CD4-positive, CD25-positive, alpha-beta regulatory T cell (primary cell): ENCODE measurements at places on chromosomes 3 and 15.

- no peak for DNase-seq
These were observed 843.9 kb downstream of the TUSC7 start for GRCh38 chr3:117553461-117553860.

GRCh38 chr15:36731025-36731424 is 151.6 kb downstream of the CDIN1 start:
- DNase-seq, result no peak

- DNase-seq, result no peak
These were observed 215.3 kb downstream of the FAM43A start for GRCh38 chr3:194900854-194901522.

DNA sequence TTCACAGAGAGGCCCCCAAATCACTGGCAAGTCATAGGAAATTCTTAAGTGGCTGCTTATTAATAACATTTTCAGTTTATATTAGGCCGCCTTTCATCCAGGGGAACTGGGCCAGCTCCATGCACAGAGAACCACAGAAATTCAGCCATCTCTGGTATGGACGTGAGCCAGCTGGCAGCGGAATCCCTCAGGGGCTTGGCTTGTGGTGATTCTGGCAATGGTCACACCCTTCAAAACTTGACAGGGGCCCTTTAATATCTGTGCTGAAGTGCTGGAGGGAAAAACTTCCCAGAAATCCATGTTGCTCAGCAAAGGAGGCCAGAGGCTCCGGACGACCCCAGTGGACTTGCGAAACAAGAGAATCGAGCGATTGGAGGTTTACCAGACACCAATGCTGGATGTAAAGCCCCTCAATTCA is 11.3 kb downstream of the PRICKLE2 start:
- no peak for DNase-seq

- DNase-seq, result peak; percentile 4
These were observed 58.8 kb downstream of the CLASP2 start for GRCh38 chr3:33658991-33659848.

- no peak for DNase-seq
These were observed 44.8 kb downstream of the GATM start for GRCh38 chr15:45333550-45333949.

GRCh38 chr15:47473832-47474231 is 243.5 kb upstream of the SEMA6D start:
- no peak for DNase-seq

- DNase-seq, result no peak
These were observed 597.0 kb downstream of the SQOR start for GRCh38 chr15:46231786-46232185.

DNA sequence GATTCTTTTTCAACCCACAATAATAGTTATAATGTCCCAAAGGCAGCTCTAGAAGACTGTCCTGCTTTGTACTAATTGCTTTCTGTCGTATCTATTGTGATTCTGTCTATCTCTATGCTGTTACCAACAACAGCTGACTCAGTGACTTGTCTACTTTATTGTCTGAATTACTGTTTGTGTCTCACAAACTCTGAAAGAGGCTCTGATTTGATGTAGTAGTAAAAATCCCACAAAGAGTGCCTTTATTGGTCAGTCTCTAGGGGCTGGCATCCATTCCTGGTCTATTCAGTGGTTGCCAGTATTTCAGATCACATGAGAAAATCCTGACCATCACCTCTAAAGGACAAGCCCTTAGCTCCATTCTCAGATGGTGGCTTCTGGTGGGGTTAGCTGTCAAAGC is 254.2 kb downstream of the NSUN3 start:
- no peak for DNase-seq

- DNase-seq, result no peak
These were observed 35.5 kb downstream of the DZIP1L start for GRCh38 chr3:138079901-138080300.

DNA sequence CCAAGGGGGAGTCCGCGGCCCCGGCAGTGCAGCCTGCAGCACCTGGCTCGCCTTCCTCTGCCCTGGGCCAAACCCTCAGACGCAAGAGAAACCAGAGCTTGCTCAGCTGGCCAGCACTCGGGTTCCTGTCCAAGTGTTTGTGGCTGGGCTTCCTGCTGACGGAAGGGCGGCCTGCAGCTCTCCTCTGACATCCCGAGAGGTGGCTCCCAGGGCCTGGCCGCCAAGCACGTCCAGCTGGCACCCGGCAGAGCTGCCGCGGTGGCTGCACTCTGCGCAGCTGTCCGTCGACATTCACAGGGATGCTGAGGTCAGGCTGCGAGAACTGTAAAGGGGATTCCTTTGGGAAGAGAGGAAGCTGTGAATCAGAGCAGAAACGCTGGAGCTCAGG is 85.6 kb downstream of the CPN2 start:
- no peak for DNase-seq

DNA sequence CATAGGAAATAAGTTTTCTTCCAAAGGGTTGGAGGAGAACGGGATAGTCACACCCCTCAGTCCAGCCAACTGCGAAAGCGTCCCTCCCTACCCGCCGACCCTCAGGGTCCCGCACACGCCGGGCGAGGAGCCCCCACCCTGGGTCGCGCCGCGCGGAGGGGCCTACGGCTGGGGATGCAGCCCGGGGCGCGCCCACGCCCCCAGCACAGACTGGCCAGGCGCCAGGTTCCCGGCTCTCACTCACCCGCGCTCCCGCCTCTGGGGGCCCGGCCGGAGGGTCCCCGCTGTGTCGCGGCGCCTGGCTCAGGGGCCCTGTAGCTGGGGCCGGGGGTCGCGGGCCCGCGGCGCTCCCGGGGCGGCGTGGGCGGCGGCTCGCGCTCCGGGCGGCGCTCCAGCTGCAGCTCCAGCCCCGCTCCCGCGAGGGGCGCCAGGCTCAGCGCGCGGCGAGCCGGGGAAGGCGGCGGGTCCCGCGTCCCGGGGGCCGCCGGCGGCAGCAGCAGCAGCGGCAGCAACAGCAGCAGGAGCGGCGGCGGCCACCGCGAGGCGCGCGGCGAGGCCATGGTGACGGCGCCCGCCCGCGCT is 375 bp downstream of the HEG1 start:
- peak; percentile 13 for DNase-seq

- no peak for DNase-seq
These were observed 88.2 kb downstream of the PLOD2 start for GRCh38 chr3:146072824-146073223.

DNA sequence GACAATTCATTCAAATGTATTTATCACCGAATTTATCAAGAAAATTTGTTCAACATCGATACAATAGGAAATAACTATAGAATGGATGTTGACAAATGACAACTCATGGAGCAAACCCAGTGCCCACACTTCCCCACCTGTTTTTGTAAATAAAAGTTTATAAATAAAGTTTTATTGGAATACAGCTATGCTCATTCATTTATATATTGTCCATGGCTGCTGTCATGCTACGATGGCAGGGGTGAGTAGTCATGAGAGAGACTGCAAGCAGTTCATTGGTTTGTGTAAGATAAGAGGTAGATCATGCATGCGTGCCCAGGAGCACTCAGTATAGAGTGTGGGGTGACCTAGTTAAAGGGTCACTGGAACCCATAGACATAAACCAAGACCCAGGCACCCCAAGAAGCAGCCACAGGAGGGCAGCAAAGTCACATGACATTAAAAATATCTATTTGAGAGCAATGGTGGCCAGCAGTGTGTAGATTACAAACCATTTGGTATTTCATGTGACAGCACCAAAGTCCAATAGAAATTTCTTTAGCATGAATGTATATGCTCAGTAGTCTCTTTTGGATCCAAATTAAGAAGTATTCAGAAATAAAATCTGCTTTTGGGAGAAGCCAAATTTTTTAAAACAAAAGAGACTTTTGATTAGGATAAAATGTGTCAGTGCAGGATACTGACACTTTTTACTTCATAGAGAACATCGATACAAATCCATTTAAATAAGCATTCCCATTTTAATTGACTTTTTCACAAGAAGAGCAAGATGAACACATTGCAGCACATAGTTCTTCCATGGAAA is 794.8 kb downstream of the MCTP2 start:
- no peak for DNase-seq

DNA sequence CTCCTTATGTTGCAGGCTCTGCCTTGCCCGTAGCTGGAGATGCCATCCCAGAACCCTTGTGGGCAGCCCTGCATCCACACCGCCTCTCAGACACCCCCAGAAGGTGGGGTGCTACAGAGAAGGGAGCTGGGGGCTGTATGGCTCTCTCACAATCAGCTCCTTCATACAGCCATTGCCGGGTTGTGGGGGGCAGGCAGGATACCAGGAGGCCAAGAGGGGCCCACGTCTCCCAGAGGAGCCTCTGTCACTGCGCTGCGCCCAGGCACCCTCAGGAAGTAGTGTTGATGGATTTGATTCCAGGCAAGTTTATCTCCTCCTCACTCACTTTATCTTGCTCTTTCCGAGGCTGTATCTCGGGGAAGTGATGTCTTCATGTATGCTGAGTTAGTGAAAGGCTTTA is 171.6 kb downstream of the CHDH start:
- DNase-seq, result no peak

GRCh38 chr15:39657668-39658067 is 76.8 kb downstream of the THBS1 start:
- no peak for DNase-seq

- no peak for DNase-seq
These were observed 1.0 kb downstream of the IQSEC1 start for GRCh38 chr3:13072239-13072599.

DNA sequence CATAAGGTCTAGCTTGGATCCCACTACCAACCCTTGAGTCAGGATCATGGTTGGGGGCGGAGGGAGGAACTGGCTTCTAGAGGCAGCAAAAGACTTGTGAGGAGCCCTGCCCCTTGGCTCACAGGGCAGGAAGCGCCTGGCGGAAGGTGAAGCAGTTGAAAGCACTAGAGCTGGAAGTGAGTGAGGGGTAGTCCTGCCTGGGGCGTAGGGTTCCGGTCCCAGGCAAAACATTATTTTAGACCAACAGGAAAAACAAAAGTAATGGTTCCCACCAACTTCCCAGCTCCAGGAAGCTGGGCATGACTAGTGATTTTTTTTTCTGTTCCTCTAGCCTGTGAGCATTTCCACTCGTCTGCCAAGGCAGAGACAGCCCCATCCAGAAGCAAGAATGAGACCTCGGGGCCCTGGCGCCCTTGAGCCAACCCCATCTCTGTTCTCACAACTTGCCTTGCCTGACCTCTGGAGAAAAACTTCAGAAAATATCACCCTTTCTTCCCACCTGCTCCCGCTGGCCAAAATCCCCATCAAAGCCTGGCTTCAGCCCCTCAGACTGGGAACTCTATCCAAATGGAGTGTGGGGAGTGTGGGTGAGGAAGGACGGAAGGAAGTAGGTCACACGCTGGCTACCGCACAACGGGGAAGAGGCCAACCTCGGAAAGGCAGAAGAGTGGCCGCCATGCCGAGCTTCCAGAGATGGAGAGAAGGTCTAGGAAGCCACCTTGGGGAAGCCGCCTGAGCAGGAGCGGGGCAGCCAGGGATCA is 57.5 kb downstream of the RBPMS2 start:
- peak; percentile 27 for DNase-seq
